ENCODE measurements at places on chromosomes 7 and 10.

DNA sequence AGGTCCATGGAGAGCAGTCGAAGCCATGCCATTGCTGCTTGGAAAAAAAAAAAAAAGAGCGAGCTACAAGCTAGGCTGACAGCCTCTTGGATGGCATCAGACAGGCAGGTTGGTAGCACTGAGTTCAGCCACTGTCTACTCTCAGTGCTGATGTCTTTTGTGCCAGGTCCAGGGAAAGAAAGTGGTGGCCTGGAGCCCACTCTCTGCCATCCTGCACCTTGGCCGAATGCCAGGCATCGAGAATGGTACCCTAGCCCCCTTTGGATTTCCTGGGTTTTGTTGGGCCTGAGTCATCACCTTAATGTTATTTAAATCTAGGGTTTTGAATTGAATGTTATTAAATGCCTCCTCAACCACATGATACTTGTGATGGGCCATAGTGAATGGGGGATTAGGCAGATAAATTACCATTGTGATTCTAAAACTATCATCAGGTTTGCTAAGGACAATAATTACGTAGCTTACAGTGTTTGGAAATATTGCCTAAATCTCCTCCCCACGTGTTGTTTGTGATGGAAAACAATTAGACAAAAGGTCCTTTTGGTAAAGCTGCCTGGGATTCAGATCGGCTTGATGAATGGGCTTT lies 195.7 kb upstream of the GPR26 start:
- H3K4me3 ChIP-seq: no peak overlapping the region
- no peaks in the 10 kb centered on the region for H3K4me1 ChIP-seq
- H3K27ac ChIP-seq: no peak overlapping the region
- H3K27me3 ChIP-seq: peaks cover 7% of the 10 kb centered on the region
- H3K36me3 ChIP-seq: no peaks in the 10 kb centered on the region

- H3K27me3 ChIP-seq: no peaks in the 10 kb centered on the region
- peaks cover 47% of the 10 kb centered on the region for H3K36me3 ChIP-seq
- peak overlapping the region; percentile 75 for H3K27ac ChIP-seq
- DNase-seq: no peak
- peaks cover 96% of the 10 kb centered on the region for H3K4me1 ChIP-seq
- H3K4me3 ChIP-seq: no peak overlapping the region
These were observed 8.7 kb downstream of the GIMAP5 start for GRCh38 chr7:150745876-150746275.

DNA sequence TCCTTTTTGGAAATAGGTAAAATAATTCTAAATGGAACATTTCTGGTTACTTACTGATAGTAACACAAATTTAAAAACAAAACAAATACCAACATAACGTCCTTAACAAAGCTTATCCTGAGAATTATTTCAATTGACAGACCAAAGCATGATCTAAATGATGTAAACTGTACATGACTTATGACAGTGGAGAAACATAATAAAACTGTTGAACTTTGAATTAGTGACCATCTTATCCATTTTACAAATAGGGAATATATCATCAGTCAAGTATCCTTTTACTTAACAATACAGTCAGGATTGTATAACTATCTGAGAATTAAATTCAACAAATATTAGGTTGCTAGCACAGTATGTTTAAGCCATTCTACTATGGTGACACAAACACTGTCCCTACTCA lies 2.4 kb downstream of the IPMK start:
- no peaks in the 10 kb centered on the region for H3K27me3 ChIP-seq
- H3K36me3 ChIP-seq: peaks cover 3% of the 10 kb centered on the region
- H3K27ac ChIP-seq: no peak overlapping the region
- peaks cover 51% of the 10 kb centered on the region for H3K4me1 ChIP-seq

DNA sequence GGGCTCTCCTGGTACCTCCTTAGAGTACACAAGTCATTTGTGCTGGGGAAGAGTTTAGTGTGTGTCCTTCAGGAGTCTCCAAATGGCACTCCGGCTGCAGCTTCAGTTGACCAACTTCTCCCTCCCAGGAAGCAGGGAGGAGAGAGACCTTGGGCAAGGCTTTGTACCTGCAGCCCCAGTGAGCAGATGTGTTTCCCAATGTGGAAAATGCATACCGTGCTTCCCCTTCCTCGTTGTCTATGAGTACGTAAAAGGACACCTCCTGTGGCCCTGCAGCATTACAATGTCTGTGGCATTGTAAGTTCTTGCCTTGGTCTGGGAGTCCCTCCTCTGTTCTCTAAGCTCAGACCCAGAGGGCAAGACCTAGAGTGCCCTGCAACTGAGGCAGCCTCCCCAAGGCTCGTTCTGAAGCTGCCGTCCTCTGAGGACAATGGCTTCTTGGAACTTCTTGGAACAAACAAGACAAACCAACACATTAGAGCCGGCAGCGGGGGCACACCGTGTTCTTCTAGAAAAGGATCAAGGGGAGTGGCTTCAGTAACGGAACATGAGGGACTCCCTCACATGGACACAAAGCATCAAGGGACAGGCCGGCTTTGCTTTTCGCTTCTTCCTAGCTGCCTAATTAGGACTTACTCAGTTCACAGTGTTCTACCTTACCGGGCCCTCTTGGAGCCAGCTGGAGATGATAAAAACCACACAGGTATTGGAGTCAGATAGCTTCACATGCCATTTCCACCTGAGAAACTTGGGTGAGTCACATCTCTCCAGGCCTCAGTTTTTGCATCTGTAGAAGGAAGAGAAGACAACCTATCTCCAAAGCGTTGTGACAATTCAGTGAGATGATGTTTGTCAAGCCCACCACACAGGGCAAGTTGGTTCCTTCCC lies 20.9 kb upstream of the PPA1 start:
- DNase-seq: no peak
- H3K27ac ChIP-seq: no peak overlapping the region
- peaks cover 40% of the 10 kb centered on the region for H3K27me3 ChIP-seq
- H3K36me3 ChIP-seq: no peaks in the 10 kb centered on the region
- H3K4me1 ChIP-seq: peaks cover 13% of the 10 kb centered on the region
- no peak overlapping the region for H3K4me3 ChIP-seq

DNA sequence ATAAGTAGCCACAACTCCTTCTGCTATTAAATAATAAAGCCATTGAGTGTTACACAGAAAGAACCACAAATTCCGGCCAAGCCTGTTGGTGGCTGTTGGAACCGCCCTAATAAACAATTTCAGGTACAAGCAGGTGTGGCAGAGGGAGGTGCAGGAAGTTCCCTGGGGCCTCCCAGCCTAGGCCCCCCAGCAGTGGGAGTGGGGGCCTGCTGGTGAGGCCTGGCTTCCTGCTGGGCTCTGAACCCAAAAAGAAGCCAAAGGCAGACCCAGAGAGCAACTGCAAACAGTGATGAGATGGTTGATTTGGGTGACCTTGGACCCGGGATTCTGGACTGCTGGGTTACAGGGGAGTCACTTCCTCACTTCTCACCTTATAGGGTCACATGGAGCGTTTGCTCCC lies 21.0 kb upstream of the LMTK2 start:
- H3K27ac ChIP-seq: no peak overlapping the region
- H3K36me3 ChIP-seq: no peaks in the 10 kb centered on the region
- no peaks in the 10 kb centered on the region for H3K27me3 ChIP-seq
- H3K4me1 ChIP-seq: no peaks in the 10 kb centered on the region

- no peak overlapping the region for H3K4me3 ChIP-seq
- H3K27me3 ChIP-seq: no peaks in the 10 kb centered on the region
- no peaks in the 10 kb centered on the region for H3K36me3 ChIP-seq
- no peaks in the 10 kb centered on the region for H3K4me1 ChIP-seq
- no peak overlapping the region for H3K27ac ChIP-seq
These were observed 43.0 kb downstream of the PKD1L1 start for GRCh38 chr7:47905076-47905920.

- no peak overlapping the region for H3K4me3 ChIP-seq
- H3K27me3 ChIP-seq: no peaks in the 10 kb centered on the region
- DNase-seq: no peak
- H3K36me3 ChIP-seq: no peaks in the 10 kb centered on the region
- H3K27ac ChIP-seq: no peak overlapping the region
These were observed 62.5 kb downstream of the ABCB4 start for GRCh38 chr7:87413029-87413428.

- DNase-seq: no peak
- no peak overlapping the region for H3K4me3 ChIP-seq
- no peaks in the 10 kb centered on the region for H3K27me3 ChIP-seq
- H3K4me1 ChIP-seq: peaks cover 2% of the 10 kb centered on the region
- H3K36me3 ChIP-seq: no peaks in the 10 kb centered on the region
These were observed 36.1 kb downstream of the KCTD7 start for GRCh38 chr7:66664590-66665293.

- no peak overlapping the region for H3K27ac ChIP-seq
- H3K4me3 ChIP-seq: no peak overlapping the region
- no peaks in the 10 kb centered on the region for H3K27me3 ChIP-seq
- H3K4me1 ChIP-seq: no peaks in the 10 kb centered on the region
- no peak for DNase-seq
These were observed 117.0 kb upstream of the PTPRZ1 start for GRCh38 chr7:121755818-121756552.

DNA sequence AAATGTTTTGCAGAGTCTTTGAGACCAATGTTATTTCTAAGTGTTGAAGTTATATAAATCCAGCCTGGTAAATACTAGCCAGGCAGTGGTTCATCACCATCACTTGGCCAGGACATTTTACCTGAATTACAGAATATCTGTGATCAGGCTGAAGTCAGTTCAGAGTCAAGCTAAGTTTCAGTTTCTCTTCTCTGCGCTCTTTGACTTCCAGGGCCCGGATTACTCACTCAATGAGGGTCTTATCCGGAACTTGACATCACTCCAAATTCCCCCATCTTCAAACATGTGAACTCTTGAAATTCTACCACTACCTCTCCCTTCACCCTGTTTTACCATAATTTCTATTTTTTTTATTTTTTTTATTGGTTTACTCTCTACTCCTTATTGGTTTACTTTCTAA lies 36.6 kb upstream of the CCAR1 start:
- H3K4me1 ChIP-seq: peaks cover 4% of the 10 kb centered on the region
- H3K4me3 ChIP-seq: peak overlapping the region; percentile 54
- DNase-seq: no peak
- peak overlapping the region; percentile 27 for H3K27ac ChIP-seq
- peaks cover 4% of the 10 kb centered on the region for H3K36me3 ChIP-seq

DNA sequence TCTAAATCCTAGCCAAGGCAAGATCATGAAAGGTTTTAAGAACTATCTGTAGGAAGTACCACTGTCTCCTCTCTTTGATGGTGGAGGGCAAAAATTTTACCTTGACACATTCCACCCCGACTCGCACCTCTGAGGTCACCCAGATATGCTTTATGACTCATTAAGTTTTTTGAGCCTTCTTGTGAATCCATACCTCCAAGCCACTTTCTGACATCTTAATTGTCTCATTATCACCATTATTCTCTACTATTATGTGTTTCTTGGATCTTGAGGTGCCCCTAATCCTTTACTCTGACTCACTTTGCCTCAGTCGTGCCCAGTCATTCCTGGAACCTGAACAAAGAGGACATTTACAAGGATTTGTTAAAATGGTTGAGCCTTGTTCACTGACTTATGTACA lies 146.6 kb downstream of the RAPGEF5 start:
- H3K4me3 ChIP-seq: no peak overlapping the region
- H3K27me3 ChIP-seq: peaks cover 11% of the 10 kb centered on the region
- H3K36me3 ChIP-seq: no peaks in the 10 kb centered on the region
- no peak overlapping the region for H3K27ac ChIP-seq
- H3K4me1 ChIP-seq: peaks cover 5% of the 10 kb centered on the region

- DNase-seq: no peak
- no peak overlapping the region for H3K4me3 ChIP-seq
- no peaks in the 10 kb centered on the region for H3K27me3 ChIP-seq
- no peak overlapping the region for H3K27ac ChIP-seq
- no peaks in the 10 kb centered on the region for H3K4me1 ChIP-seq
These were observed 132.1 kb downstream of the GALNT17 start for GRCh38 chr7:71264005-71264404.

- H3K36me3 ChIP-seq: no peaks in the 10 kb centered on the region
- H3K4me3 ChIP-seq: no peak overlapping the region
- H3K27ac ChIP-seq: no peak overlapping the region
These were observed 223.0 kb downstream of the SNX10 start for GRCh38 chr7:26514633-26515032.

GRCh38 chr10:107043461-107043860 lies 121.0 kb downstream of the SORCS1 start:
- no peaks in the 10 kb centered on the region for H3K36me3 ChIP-seq
- no peak for DNase-seq
- H3K4me1 ChIP-seq: no peaks in the 10 kb centered on the region
- no peak overlapping the region for H3K4me3 ChIP-seq
- no peak overlapping the region for H3K27ac ChIP-seq

DNA sequence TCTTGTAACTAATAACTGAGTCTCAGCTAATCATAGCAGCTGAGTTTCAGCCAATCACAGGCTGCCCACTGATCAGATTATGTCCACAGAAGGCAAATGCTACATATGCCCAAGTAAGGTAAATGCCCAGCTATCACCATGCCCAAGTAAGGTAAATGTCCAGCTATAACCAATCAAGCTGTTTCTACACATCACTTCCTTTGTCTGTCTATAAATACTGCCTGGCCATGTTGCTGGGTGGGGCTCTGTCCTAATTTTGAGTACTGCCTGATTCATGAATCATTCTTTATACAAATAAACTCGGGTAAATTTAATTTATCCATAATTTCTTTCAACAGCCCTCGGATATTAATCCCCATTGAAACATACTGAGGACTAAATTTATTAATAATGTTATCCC lies 312.4 kb downstream of the CACNA2D1 start:
- H3K27ac ChIP-seq: no peak overlapping the region
- H3K4me1 ChIP-seq: no peaks in the 10 kb centered on the region
- H3K36me3 ChIP-seq: no peaks in the 10 kb centered on the region
- H3K27me3 ChIP-seq: no peaks in the 10 kb centered on the region

DNA sequence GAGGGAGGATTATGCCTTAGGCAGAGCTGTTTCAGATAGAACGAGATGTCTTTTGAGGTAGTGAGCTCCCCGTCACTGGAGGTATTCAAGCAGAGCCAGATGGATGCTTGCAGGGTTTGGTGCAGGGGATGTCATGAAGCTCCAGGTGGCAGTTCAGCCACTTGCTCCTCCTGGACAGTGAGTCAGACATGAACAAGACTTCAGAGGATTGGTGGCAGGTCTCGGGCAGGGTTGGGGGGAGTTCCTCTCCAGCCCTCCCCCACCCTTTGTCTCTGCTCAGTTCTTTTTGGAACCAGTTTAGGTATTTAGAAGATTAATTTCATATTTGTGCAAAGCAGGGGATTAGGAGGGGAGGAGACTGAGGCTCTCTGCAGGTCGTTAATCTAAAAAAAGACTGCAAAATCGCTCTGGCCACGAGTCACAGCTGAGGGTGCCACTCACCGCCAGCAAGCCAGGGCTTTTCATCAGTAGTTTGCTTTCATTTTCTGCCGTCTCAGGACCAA lies 21.5 kb upstream of the MYL10 start:
- peaks cover 19% of the 10 kb centered on the region for H3K27me3 ChIP-seq
- peaks cover 1% of the 10 kb centered on the region for H3K4me1 ChIP-seq
- H3K4me3 ChIP-seq: no peak overlapping the region
- H3K27ac ChIP-seq: no peak overlapping the region
- no peak for DNase-seq
- no peaks in the 10 kb centered on the region for H3K36me3 ChIP-seq

GRCh38 chr10:96671211-96671890 lies 49.0 kb downstream of the PIK3AP1 start:
- H3K36me3 ChIP-seq: peaks cover 2% of the 10 kb centered on the region
- no peak for DNase-seq
- peaks cover 58% of the 10 kb centered on the region for H3K4me1 ChIP-seq
- H3K27me3 ChIP-seq: no peaks in the 10 kb centered on the region

- H3K4me1 ChIP-seq: peaks cover 8% of the 10 kb centered on the region
- no peak overlapping the region for H3K4me3 ChIP-seq
- H3K27ac ChIP-seq: no peak overlapping the region
- H3K27me3 ChIP-seq: no peaks in the 10 kb centered on the region
- no peak for DNase-seq
- no peaks in the 10 kb centered on the region for H3K36me3 ChIP-seq
These were observed 235.4 kb upstream of the MYO3A start for GRCh38 chr10:25698638-25699037.

- H3K36me3 ChIP-seq: no peaks in the 10 kb centered on the region
- H3K27ac ChIP-seq: no peak overlapping the region
- peaks cover 11% of the 10 kb centered on the region for H3K27me3 ChIP-seq
- H3K4me1 ChIP-seq: no peaks in the 10 kb centered on the region
These were observed 63.6 kb upstream of the INSIG1 start for GRCh38 chr7:155234158-155234492.
